ENCODE measurements at places on chromosomes 1 and 21. TPM values are rescaled to one million over a fixed set of nuclear protein-coding genes. Genes with fewer than 3 reads are reported as not detected.

THBS3 gene
- total RNA-seq = 34.4 TPM

GBP6 gene
- total RNA-seq = not detected

CCDC17 gene
- 3.9 TPM for total RNA-seq

SLC30A2 gene
- total RNA-seq = not detected

OR2L3 gene
- not detected for total RNA-seq

NBPF4 gene
- total RNA-seq = not detected

SELL gene
- not detected for total RNA-seq
